ENCODE measurements at places on chromosomes 6 and 20.

DNA sequence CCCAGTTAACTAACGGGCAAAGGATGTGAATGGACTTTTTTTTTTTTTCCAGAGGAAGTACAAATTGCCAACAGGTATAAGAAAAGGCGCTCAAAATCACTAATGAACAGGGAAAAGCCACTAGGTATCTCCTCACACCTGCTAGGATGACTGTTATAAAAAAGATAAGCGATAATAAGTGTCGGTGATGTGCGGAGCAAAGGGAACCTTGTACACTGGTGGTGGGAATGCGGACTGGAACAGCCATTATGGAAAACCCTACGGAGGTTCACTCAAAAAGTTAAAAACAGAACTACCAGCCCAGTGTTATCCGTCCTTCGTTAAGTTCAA, 787 bp upstream of the RAB32 start:
- DNase-seq: no peak

- no peak for DNase-seq
Measured at GRCh38 chr6:170114187-170114945, 176.5 kb downstream of the DLL1 start.

DNA sequence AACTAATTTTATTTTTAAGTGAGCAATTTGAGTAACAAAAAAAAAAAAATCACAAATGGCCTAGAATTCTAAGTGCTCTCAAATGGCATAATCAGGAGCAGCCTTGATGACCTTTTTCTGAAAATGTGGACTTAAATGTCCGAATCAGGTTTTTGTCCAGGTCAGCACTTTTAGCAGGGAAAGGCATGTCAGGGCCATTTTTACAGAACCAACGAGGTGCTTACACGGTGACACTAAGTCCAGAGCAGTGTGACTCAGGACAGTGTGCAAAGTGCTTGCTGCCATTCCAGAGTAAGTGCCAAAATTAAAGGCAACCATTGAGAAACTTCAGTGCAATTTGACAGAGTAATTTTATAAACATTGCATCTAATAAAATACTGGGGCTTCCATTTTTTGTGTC, 127.8 kb downstream of the KIF16B start:
- no peak for DNase-seq

GRCh38 chr20:2736441-2736840, 43.9 kb downstream of the EBF4 start:
- DNase-seq: no peak

DNA sequence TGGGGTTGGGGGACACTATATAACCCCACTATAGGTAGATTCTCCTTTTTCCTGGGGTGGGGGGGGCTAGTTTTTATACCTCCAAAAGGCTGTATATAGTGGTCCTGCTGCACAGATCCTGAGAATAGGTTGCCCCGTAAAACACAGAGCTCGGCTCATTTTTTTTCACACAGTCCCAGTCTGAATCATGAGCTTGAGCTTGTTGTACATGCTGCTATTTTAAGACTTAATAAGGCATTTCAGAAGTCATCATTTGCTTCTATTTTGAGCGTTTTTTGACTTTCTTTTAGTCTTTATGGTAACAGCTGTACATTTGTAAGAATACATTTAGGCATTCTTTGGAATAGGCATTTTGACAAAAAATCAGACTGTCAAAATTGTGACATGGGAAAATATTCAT, 30.5 kb downstream of the SLC9A8 start:
- no peak for DNase-seq

DNA sequence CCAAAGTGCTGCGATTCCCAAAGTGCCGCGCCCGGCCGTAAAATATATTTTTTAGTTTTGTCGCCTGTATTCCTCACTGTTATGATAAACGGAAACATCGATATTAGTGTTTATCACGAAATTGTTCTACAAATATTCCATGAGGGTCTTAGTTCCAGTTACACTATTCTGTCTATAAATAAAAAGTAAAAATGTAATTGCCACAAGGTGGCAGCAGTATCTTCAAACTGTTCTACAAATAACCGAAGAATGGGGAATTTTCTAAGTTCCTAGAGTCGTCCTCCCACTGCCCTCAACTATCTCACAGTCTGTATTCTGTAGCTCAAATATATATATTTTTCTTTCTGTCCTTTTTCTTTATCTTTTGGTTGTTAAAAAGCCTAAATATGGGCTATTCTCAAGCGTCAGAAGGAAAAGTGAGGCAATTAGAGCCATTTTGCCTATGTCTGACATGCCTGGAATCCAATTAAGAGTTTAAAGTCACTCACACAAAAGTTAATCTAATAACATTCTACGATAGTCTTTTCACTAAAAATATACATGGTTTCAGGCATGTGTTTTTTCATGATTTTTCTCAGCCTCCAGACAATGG, 14.2 kb upstream of the FAM162B start:
- DNase-seq: no peak

GRCh38 chr20:1802385-1803060, 92.7 kb upstream of the SIRPA start:
- DNase-seq: no peak

DNA sequence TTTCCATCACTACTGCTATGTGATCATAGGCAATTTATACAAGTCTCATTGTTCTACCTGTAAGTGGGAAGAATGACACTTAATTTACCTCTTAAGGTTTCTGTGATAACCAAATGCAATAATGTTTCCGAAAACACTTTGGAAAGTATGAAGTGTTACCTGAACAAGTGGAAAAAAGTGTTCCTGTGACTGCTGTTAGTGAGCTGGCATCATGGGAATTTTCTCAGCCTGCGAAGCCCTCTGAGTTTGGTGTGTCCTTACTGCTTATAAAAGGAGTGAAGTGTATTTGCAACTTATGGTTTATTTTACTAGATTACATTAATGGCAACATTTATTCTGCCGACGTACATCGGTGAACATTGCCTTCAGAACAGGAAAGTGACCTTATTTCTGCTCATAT, 133.0 kb downstream of the AKAP7 start:
- no peak for DNase-seq

DNA sequence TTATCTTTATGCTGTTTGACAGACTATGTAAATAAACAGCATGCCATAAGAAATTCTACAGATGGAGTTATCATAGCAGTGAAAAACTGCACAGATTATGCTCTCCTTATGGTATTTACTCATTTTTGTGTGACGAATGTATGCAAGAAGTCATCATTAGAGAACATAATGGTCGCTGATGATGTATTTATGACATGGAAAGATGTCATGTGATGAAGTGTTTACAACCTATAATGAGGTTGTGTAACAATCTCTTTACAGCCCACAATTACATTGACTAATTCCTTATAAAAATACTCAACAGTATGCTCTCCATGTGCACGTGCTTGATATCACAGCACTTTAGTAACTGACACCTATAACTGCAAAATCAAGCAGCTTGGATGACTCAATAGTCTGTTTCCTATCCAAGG, 192.4 kb downstream of the BMP2 start:
- no peak for DNase-seq

- no peak for DNase-seq
Measured at GRCh38 chr20:15848995-15849610, 724.1 kb downstream of the KIF16B start.

DNA sequence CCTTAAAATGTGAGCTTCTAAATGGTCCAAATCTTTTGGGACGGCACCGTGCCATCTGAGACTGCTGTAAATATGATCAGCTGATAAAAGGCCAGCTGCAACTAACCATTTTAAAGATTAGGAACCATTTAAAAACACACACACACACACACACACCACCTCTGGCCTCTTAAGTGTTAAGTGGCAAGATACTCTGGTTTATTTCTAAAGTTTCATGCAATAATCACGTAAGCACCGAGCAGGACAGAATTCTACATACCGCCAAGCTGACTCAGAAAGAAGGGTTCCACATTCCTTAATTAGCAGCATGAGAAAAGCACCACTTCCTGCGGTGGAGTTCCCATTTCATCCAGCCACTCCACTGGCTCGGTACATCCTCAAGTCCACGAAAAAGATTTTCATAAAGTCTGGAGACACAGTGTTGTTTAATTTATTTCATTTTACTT, 17.8 kb upstream of the ZNF217 start:
- DNase-seq: peak; percentile 97

DNA sequence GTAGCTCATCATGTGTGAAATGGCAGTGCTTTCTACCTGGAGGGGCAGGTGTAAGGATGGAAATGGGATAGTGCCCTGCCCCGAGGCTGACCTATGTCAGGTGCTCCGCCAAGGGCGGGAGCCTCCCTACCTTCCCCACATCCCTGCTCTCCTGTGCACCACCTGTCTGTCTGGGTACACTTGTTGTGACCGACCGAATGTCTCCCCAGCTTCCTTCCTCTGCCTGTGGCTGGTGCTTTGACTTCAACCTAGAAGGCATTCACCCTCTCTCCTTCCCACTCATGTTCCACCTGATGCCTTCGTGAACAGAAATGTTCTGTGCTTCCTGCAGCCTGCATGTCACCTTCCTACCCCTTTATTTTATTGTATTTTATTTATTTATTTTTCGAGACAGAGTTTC, 114.8 kb downstream of the SCML4 start:
- no peak for DNase-seq

DNA sequence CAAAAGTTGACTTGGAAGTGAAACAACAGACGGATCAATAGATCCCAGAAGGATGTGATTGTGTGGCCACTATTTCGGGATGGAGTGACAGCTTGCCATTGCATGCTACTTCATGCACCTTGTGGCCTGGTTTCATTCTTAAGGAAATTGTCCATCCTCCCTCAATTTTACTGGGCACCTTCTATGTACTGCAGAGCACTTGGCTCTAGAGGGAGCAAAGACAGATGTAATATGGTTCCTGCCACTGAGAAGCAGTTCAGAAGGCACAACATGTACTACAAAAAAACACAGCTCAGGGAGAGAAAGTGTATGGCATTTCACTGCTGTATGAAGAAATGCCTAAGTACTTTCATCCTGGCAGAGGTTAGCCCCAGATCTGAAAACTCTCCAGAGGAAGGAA, 91.9 kb downstream of the FOXA2 start:
- no peak for DNase-seq

- no peak for DNase-seq
Measured at GRCh38 chr6:30446259-30446658, 43.0 kb upstream of the HLA-E start.

DNA sequence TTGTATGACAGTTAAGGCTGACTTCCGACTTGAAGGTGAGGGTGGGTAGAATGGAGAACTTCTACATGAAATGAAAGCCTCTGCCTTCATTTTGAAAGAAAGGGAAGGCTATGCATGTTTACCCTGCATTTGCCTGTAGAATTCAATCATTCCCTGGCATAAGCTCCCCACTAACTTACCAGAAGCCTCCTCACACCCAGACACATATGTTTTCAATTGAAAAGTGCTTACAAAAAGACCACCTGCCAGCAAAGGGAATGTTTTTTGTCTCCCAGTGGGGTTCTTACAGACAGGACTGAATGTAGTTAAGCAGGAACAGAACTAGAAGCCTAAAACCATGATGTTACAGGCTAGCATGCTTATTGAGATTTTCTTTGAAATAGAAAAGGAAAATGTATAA, 392.1 kb upstream of the HSF2 start:
- DNase-seq: no peak

DNA sequence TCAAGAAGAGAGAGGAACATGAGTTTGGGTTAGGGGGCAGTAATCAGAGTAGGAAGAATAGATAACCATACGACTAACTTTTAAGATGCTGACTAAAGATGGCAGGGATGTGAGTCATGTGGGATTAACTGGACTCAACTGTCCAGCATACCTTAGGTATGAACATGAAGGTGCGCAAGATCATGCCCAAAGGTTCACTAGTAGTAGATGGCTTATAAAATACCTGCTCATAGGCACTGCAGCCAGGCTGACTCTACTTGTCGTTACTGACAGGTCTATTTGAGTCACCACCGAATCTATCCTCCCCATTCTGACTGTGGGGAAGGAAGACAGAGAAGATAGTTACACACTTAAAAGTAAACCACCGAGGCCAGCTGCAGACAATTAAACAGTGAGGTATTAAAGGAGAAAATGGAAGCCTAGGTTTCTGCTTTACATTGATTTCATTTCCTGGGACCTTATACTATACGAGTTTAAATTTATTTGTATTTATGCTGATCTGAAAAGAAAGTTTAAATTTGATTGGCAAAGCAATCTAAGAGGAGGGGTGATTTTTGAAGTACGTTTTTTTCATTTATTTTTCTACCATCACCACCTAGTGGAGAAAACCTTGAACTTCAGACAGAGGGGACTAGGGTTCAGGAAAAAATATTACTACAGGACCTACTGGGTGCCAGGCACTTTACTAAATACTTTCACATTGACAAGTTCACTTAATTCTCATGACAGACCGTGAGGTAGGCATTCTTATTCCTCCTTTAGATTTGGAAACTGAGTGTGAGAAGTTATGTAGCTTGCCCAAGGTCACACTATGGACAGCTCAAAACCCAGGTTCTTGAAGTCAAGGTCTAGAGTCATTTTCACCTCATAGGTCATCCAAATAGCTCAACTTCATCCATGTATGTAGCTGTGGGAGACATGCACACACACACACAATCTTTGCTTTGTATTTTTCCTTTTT, 4.0 kb upstream of the WRNIP1 start:
- DNase-seq: no peak

DNA sequence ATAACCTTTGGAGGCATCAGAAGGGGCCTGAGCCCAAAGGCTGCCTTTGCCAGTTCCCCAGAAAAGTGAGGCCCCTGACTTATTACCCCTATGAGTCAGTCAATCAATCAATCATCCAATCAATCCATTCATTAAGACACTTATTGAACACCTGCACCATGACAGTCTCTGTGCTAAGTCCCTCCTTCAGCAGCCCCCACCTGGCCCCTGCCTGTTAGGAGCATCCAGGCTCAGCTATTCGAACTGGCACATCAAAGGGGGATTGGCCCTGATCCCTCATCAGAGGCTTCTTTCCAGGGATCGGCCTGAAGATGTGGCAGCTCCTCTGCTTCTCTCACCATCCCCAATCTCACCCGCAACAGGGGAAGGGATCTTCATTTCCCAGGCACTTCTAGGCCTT, 27.7 kb upstream of the VEGFA start:
- no peak for DNase-seq

GRCh38 chr20:4925842-4926530, 75.3 kb downstream of the SLC23A2 start:
- no peak for DNase-seq
